ENCODE measurements at places on chromosomes 11 and 22. TPM values are rescaled to one million over a fixed set of nuclear protein-coding genes. Genes with fewer than 3 reads are reported as not detected.

PAMR1 gene
- not detected for total RNA-seq

- peak; percentile 17 for DNase-seq
These were observed 8.9 kb downstream of the HIRA start for GRCh38 chr22:19422440-19423301.

DNA sequence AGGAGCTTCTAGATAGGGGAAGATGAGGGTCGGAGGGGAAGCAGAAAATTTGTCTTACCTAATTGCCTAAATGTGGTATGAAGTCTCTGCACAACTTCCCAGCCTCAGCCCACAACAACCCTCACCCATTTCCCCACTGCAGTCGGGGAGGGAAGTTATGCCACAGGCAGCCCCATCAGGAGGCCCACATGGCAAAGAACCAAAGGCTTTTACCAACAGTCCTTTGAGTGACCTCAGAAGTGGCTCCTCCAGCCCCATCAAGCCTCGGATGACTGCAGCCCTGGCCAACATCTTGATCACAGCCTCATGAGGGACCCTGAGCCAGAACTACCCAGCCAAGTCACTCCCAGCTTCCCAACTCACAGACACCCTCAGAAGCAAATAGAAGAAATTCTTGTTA is 54.8 kb downstream of the CHST1 start:
- DNase-seq = no peak

KRTAP5-1 gene
- total RNA-seq = not detected

DNA sequence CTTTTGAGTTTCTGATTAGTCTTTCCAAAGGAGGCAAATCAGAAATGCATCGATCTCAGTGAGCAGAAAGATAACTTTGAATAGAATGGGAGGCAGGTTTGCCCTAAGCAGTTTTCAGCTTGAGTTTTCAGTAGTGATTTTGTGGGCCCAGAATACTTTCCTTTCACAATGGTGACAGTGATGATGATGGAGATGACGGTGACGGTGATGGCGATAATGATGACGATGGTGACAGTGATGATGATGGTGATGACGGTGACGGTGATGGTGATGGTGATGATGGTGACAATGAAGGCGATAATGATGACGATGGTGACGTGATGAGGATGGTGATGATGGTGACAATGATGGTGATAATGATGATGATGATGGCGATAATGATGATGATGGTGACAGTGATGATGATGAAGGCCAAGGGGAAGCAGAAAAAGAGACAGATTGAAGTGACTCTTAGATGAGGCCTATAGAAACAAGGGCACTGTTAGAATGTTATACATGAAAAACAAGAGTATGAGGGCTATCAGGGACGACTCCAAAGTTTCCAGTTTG is 153.4 kb upstream of the B3GAT1 start:
- no peak for DNase-seq

FBLN1 gene
- 23.9 TPM for total RNA-seq

GRCh38 chr11:76139314-76139713 is 67.0 kb downstream of the WNT11 start:
- no peak for DNase-seq

DNA sequence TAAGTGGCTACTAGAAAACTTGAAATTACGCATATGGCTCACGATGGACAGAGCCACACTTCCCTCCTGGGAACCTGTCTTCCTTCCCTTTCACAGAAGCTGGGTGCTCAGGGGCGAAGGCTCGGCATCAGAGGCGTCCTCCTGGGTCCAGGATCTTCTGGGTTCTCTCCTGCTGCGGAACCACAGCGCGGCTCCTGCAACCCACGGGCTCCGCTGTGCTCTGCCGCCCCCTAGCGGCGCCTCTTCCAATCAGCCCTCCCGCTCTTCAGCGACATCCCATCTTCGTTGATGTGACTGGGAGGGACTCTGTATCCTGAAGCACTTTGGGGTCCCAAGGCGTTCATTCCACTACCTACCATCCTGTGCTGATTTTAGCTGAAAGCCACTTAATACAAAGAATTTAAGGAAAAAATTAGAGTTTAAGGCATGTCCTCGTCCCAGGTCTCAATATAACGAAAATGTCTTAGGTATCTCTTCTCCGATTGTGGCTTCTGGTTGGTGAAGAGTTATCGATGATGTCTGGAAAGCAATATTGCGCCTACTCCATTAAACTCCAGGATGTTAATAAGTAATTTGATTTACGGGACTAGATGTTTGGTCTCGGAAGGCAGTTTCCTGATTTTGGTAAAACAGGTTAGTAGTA is 14.8 kb upstream of the RPS3 start:
- DNase-seq = peak; percentile 60

GRCh38 chr11:34052036-34052607 is 591 bp downstream of the CAPRIN1 start:
- peak; percentile 83 for DNase-seq
